ENCODE measurements at places on chromosomes 4 and X.

GRCh38 chr4:108109997-108110416 is 58.7 kb downstream of the LEF1 start:
- no peak for DNase-seq

- no peak for DNase-seq
Measured at GRCh38 chrX:19334945-19335626, 8.6 kb upstream of the PDHA1 start.

DNA sequence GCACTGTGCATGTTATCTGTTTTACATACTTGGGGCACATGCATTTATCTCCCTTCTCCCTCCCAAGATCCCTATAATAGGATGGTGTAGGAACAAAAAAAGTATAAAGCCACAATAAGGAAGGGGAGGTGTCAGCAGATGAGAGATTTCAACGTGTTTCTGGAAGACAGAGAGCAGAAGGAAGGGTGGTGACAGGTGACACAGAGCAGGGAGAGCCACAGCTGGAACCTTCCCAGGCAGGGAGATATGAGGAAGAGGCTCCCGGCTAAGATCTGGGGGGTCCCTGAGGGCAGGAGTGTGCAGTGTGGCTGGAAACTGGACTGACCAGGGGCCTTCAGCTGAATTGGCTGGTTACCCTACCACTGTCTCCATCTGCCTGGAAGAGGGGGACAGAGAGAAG is 107.4 kb downstream of the BCOR start:
- DNase-seq, result no peak

GRCh38 chr4:66613591-66613990 is 931.7 kb downstream of the CENPC start:
- DNase-seq, result no peak

DNA sequence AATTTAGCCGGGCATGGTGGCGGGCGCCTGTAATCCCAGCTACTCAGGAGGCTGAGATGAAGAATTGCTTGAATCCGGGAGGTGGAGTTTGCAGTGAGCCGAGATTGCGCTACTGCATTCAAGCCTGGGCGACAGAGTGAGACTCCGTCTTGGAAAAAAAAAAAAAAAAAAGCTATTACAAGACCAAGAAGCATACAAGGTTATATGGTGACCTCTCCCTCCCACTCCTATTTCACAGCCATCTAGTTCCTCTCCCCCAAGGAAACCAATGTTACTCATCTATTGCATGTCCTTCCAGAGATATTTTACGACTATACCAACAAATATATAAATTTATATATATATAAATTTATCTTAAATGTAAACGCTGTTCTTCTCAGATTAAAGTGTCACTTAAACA is 3.2 kb downstream of the SLC9A7 start:
- no peak for DNase-seq

DNA sequence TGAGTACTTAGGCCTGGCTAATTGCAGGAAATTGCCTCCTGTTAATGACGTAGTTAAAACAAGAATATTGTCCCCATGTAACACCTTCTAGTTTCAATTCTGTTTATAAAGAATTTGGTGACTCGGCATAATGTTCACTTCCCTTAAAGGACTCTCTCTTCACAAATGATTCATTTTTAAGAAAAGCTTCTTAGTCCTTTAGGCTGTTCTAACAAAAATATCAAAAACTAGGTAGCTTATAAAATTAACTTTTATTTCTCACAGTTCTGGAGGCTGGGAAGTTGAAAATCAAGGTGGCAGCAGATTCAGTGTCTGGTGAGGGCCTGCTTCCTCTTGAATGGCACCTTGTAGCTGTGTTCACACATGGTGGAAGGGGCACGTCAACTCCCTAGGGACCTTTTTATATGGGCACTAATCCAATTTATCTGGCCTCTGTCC is 23.8 kb downstream of the COL25A1 start:
- DNase-seq, result no peak

DNA sequence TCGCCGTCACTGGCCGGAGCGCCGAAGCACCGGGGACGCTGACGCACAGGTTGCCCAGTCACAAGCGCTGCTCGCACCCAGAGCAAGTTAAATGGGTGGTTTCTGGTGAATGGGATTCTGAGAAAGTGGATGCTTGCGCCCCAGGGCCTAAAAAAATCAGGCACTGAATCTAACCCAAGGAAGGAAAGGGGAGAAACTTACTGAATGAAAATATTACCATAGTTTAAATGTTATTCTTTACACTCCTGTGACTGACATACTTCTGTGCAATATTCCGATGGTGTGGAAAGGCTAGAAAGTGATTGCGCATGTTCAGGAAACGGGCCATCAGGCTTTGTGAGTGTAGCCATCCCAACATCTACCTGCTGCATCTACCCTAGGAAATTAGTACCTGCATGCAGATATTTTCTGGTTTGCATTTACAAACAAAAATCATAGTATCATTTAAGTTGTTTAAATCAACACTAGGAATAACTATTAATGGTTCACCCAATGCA is 838 bp upstream of the ABCG2 start:
- no peak for DNase-seq

GRCh38 chrX:79412166-79412565 is 45.0 kb upstream of the ITM2A start:
- DNase-seq, result no peak

GRCh38 chr4:169925678-169926077 is 100.5 kb downstream of the MFAP3L start:
- DNase-seq, result no peak

DNA sequence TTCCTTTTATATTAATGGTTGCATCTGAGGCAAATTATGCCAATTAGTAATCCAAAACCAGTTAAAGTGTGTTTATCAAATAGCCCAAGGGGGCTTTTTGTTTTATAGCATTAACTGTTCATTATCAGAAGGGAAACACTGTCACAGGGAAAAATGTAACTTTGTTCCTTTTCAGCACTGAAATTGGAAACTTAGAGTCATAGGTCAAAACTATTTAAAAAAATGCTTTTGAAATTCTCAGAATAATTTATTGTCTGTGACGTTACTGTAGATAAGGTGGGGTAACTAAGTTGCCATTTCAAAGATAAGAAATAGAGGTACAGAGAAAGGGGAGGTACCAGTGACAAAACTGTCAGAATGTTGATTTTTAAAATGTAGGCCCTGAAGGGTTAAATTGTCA is 129.3 kb downstream of the AKAP4 start:
- no peak for DNase-seq

DNA sequence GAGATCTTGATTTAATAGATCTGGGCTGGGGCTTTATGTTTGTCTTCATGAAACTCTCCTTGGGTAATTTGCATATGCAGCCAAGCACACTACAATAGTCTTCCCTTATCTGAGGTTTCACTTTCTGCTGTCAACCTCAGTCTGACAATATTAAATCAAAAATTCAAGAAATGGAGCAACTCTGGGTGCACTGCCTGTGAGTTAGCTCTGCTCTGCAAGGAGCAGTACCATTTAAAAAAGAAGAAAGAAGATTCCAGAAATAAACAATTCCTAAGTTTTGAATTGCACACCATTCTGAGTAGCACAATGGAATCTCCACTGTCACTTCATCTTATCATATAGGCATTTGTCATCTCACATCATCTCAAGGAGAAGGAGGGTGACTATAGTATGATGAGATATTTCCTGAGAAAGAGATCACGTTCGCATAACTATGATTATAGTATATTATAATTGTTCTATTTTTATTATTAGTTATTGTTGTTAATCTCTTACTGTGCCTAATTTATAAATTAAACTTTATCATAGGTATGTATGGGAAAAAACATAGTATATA is 9.4 kb downstream of the FNIP2 start:
- no peak for DNase-seq

GRCh38 chrX:31061091-31061490 is 10.8 kb downstream of the FTHL17 start:
- DNase-seq, result no peak

DNA sequence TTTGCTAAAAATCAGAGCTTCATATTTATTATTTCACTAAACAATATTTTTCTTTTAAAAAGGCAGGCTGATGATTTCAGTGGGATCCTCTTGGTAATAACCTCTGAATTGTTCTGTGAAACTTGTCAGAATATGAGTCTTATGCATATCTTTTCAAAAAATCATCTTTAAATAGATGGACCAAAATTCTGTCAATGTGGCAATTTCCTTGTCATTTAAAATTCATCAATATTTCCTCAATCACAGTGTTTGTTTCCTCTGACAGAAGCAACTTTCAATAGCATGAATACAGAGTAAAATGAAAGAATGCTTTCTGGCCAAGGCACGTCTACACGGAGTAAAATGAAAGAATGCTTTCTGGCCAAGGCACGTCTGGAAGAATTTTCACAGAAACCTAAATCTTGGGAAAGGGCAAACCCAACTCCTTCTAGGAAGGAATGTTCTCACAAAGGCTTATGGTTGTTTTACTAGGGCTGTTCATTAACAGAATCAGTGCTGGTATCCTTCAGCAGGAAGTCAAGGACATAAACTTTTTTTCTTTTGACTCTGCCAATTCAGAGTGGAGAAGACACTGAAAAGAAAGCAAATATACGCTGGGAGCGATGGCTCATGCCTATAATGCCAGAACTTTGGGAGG is 99.0 kb upstream of the GPR34 start:
- DNase-seq, result no peak

GRCh38 chr4:138749303-138749702 is 266.3 kb upstream of the NOCT start:
- no peak for DNase-seq

- DNase-seq, result no peak
Measured at GRCh38 chr4:53653484-53654053, 62.3 kb upstream of the LNX1 start.

- peak; percentile 4 for DNase-seq
Measured at GRCh38 chrX:120560405-120560841, 339 bp downstream of the CUL4B start.

DNA sequence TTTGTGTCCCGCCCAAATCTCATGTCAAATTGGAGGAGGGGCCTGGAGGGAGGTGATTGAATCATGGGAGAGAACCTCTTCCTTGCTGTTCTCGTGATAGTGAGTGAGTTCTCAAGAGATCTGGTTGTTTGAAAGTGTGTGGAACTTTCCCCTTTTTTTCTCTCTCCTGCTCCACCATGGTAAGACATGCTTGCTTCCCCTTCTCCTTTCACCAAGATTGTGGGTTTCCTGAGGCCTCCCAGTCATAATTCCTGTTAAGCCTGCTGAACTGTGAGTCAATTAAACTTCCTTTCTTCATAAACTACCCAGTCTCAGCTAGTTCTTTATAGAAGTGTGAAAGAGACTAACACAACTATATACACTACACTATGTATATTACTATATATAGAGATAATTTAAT is 697.8 kb upstream of the HS3ST1 start:
- no peak for DNase-seq
